Progenitor cell of endocrine pancreas (in vitro differentiated cells): ENCODE measurements at places on chromosomes 6 and 20. TPM values are rescaled to one million over a fixed set of nuclear protein-coding genes. Genes with fewer than 3 reads are reported as not detected.

- no peak for DNase-seq
Observed at GRCh38 chr6:163814494-163815364, 400.2 kb downstream of the QKI start.

GRCh38 chr6:157194643-157195042 is 128.7 kb downstream of the TMEM242 start:
- DNase-seq, result no peak

DNA sequence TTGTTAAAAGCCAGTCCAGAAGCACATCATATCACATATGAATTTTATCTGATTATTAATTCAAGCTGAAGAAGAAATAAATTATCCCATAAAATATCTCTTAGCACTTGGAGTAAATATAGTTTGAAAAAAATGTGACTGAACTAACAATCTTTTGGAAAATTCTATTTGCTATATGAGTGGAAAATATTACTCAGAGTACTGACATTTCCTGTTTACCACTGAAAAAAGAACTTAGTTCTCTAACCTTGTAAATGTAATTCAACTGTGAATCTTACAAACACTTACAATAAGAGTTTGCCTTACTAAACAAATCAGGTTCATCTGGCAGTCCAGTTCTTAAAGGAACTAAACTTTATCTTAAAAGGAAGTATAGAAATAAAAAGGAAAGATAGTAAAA is 44.2 kb downstream of the MOXD1 start:
- DNase-seq, result no peak

DNA sequence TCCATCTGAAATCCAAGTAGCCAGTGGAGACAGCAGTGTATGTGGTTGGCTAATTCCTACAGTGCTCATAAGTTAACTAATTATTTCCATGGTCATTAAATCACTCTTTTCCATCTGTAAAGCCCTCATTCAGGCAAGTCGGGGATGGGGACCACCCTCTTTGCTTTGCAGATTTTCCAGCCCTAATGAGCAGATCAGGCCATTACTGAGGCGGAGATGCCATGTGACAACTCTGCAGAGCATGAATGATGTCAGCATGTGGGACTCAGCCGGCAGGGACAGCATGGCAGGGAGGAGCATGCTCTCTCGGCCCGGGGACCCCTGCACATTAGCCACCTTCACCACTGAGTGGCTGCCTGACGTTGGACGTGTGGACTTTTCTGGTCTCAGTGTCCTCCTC is 623.3 kb upstream of the CDH4 start:
- no peak for DNase-seq

Gene NHLRC1
- total RNA-seq, result 0.60 and 0.65 TPM in 2 replicates

DNA sequence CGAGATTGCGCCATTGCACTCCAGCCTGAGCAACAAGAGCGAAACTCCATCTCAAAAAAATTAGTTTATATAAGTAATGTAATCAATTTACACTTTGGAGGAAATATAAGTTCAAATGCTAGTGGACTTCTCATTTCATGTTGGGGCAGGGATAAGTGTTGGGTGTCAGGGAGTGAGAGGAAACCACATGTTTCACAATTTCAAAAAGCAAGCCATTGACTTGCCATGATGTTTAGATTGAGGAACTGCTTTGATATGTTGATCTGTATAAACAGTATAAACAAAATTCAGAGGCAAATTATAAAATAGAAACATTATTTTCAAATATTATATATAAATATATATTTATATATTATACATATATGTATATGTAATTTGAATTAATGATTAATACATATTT is 42.7 kb downstream of the FILIP1 start:
- DNase-seq, result no peak

DNA sequence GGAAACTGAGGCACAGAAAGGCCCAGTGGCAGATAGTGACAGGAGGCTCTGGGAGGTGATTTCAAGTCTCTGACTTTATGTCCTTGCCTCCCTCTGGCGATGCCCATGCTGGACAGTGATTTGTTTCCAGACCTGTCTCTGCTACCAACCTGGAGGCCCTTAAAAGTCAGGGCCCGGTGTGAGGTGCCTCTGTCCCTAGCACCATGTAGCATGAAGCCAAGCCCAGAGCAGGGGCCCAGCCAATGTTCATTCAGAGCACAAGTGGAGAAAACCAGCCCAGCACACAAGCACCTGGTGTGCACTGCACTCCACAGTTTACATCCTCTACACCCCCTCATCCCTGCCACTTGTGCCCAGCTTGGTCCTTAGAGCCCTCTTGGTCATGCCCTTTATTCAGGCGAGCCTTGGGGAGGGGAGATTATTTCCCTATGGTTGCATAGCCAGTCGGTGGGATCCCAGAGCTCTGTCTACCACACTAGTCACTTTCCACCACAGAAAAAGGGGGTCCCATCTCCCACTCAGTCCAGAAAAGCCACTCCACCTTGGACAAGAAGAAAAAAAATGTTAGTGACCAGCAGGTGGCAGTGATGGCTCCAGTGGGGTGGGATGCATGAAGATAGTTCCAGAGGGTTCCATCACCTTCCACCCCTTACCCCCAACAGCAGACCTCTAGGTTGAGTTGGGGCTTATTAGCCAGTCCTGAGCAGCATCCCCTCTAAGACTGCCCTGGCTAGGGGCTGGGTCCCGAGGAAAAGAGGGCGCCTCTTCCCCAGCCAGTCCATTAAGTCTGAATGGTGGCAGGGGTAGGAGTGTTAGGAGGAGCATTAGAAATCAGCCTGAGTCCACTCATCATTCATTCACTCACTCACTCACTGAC is 30.9 kb downstream of the KIAA1755 start:
- no peak for DNase-seq

DNA sequence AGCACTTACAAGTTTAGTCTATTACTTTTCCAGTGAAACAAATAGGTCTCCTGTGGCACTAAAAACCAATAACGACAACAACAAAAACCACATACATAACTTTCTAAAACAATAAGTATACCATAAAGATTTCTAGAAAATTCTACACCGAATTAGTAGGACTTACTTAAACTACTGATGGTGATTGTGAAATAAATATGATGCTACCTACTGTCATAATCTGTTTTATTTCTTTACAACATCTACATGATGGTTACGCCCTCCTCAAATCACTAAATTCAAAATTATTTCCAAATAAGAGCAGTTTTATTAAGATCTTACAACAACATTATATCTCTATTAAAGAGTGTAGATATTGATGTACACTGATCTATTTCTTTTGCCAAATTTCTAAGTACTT is 147.0 kb downstream of the DST start:
- no peak for DNase-seq

- no peak for DNase-seq
Observed at GRCh38 chr6:38789256-38789655, 74.1 kb downstream of the DNAH8 start.

DNA sequence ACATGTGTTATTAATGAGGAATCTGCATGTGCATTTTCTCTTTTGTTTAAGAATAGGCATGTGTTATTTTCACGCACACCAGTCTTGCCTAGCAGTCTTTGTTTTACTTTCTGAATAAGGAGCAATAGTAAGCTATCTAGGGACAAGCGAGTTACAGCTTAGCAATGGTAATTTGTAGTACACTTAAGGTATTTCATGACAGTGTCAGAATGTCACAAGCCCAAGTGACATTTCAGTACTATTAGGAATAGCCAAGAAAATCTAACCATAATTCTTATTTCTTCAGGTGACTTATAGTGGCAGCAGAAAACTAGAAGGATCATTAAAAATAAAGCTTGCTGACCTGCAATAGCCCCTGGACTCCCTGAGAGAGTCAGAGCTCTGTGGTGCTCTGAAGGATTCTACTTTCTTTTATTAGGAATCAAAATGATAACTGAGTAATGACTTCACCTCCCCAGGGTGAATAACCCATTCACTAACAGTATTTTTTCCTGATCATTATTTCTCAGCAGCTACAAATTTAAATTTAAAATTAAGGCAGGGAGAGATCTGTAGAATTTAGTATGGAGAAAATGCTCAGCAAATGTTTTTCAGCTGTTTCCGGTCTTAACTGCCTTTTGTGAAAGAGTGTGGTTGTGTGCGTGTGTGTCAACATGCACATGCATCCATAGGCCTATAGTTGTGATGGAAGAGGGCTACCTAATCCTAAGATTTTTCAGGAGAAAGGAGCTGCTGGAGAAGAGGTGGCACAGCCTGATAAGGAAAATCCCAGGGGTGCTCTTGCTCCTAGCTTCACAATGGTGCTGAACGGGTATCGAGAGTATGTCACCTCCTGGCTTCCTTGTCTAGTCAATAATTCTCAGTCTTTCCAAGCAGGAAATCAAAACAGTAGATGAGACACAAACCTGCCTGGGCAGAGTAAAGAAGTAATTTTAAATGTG is 90.0 kb upstream of the BEND3 start:
- DNase-seq, result no peak

Gene ANKRD66
- total RNA-seq, result not detected in 2 replicates

DNA sequence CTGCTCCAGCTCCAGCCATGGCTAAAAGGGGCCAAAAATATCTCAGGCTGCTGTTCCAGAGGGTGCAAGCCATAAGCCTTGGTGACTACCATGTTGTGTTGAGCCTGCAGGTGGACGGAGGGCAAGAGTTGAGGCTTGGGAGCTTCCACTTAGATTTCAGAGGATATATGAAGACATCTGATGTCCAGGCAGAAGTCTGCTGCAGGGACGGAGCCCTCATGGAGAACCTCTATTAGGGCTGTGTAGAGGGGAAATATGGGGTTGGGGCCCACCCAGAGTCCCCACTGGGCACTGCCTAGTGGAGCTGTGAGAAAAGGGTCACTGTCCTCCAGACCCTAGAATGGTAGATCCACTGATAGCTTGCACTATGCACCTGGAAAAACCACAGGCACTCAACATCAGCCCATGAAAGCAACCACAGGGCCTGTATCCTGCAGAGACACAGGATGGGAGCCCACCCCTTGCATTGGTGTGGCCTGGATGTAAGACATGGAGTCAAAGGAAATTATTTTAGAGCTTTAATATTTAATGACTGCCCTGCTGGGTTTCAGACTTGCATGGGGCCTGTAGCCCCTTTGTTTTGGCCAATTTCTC is 70.5 kb downstream of the NINL start:
- DNase-seq, result no peak

- no peak for DNase-seq
Observed at GRCh38 chr6:73369563-73369962, at the start of gene OOEP. Gene OOEP, minus strand, starts transcription at chr6:73369897. Its CDS starts 105 bp downstream, at chr6:73369792.

DNA sequence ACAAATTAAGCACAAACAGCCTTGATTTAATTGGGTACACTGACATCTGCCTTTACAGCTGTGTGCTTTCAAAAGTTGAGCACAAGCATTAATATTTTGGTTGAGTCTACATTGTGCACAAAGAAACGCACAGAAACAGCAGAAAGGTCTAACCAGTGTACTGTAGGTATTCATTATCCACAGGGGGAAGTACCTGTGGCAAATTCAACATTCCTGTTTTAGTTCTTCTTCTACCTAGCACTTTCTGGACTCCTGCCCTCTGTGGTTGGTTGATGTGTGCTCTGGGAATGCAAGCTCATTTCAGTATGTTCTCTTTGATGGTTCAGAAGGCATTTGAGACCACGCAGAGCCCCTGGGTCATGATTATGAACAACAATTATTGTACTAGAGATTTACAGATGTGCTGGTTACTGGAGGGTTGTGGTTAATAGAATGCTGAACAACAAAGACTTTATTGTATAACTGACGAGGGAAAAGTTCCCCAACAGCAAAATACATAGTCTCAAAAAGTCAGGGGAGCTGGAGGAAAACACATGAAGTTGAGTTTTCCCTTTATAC is 26.6 kb upstream of the DAAM2 start:
- no peak for DNase-seq

Gene MTFR2
- 2.9 and 3.8 TPM in 2 replicates for total RNA-seq

DNA sequence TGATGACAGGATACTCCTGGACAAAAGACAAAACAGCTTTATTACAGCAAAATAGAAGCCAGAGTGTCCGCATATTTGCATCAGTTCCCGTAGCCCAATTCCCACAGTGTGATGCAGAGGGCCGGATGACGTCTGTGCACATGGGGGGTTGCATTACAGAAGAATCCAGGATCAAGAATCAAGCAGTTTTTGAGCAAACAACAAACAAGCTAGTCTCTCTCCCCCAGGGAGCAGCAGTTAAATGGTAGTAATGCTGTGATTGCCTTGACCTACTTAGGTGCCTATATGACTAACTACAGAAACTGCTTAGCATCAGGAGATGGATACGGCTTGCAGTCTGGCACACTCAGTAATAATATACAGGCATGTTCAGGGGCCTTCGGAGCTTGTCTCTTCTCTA is 3.2 kb upstream of the SDHAF4 start:
- no peak for DNase-seq

Gene SNAP25
- 7.7 and 8.2 TPM in 2 replicates for total RNA-seq

GRCh38 chr6:37493661-37493995 is 6.1 kb downstream of the CCDC167 start:
- DNase-seq, result no peak

- DNase-seq, result no peak
Observed at GRCh38 chr6:166559211-166559610, 27.3 kb downstream of the RAMACL start.
